NCI-H2171 treated with DMSO at 0.1 percent for 48 hours (cell line): ENCODE measurements at places on chromosomes 7 and 10.
A peak's percentile ranks its signal among the peaks of the same experiment; 100 is the strongest.

DNA sequence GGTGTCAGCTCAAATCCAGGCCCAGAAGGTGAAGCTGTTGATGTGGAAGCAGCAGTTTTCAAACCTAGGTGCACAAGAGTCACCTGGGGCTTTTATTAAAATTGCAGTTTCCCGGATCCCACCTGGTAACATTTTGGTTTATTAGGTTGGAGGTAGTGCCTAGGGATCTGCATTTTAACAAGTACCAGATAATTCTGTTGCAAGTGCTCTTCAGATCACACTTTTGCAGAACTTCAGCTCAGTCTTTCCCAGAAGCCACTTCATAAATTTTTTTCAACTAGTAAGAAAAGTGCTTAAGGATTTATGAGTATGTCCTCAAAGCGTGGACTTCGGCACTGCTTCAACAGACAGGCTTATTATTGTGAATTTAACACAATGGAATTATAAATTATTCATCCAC is 213.8 kb downstream of the ADRA2A start:
- no peak for DNase-seq

GRCh38 chr10:91879515-91880170 is 29.6 kb downstream of the FGFBP3 start:
- no peak for DNase-seq

- DNase-seq, result peak; percentile 6
Observed at GRCh38 chr10:97826892-97827291, 22.8 kb upstream of the GOLGA7B start.

DNA sequence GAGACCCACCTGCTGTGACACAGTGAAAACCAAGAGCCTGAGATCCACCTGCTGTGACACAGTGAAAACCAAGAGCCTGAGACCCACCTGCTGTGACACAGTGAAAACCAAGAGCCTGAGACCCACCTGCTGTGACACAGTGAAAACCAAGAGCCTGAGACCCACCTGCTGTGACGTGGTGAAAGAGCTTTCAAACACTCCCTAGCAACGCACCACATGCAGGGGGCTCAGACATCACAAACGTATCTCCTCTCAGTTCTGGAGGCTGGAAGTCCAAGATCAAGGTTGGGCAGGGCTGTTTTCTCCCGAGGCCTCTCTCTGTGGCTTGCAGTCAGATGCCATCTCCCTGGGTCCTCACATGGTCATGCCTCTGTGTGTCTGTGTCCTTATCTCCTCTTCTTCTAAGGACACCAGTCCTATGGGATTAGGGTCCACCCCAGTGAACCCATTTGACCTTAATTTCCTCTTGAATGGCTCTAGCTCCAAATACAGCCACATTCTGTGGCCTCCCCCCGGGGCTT is 43.8 kb downstream of the INSIG1 start:
- peak; percentile 48 for DNase-seq

GRCh38 chr10:8487346-8487745 is 432.9 kb downstream of the GATA3 start:
- no peak for DNase-seq

DNA sequence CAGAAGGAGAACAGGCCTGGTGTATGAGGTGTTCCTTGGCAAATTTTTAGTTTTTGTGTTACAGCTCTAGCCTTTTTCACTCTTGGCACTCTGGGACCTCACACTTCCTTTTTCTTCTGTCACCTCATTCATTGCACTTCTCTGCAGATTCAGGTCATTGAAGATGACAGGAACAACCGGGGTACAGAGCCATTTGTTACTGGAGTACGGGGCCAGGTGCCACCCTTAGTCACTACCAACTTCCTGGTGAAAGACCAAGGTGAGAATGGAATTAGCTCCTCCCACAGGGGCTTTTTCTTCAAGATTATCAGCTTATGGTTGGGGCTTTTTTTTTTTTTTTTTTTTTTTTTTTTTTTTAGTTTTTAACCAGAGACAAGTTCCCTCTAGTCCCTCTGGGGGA is 18.5 kb upstream of the CHCHD1 start:
- no peak for DNase-seq

GRCh38 chr10:110016039-110016438 is 8.3 kb downstream of the ADD3 start:
- no peak for DNase-seq

GRCh38 chr7:118793582-118793981 is 569.1 kb downstream of the ANKRD7 start:
- no peak for DNase-seq

DNA sequence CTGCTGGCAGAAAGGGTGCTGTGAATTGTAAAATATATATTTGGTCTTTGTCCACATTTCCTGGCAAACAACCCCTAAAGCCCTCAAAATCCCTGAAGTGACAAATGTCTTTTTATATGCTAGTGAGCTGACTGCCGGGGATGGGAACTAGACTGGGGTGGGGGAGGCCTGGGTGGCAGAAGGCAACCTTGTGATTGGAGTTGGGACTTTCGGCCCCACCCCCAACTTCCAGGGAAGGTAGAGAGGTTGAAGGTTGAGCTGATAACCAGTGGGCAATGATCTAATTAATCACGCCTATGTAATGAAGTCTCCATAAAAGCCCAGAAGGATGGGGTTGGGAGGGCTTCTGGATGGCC is 2.7 kb downstream of the EPHA1 start:
- no peak for DNase-seq

DNA sequence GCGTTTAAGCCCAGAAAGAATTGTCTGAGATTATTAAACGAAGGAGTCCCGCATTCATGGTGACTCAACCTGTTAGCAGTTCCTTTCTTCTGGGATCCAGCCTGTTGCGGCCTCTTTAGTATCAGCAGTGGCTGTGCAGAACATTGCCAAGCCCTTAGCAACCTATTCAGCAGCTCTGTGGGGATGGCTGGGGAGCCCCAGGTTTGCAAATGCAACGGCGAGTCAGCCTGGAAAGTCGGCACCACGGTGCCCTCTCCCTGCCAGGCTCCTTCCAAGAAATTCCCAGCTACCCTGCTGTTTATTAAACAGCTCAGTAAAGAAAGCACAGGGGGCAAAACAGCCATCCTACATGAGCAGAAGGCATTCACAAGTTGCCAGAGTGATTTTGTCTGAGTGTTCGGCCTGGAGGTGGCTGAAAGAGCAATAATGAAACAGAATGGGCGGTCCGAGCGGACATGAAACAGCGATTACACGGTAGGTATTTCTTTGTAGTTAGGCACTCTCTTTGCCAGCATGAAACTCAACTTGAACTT is 198.3 kb downstream of the BAMBI start:
- DNase-seq, result no peak

GRCh38 chr7:128961030-128961659 is 23.4 kb downstream of the IRF5 start:
- DNase-seq, result no peak

- peak; percentile 2 for DNase-seq
Observed at GRCh38 chr10:33187427-33187999, 147.0 kb downstream of the NRP1 start.

DNA sequence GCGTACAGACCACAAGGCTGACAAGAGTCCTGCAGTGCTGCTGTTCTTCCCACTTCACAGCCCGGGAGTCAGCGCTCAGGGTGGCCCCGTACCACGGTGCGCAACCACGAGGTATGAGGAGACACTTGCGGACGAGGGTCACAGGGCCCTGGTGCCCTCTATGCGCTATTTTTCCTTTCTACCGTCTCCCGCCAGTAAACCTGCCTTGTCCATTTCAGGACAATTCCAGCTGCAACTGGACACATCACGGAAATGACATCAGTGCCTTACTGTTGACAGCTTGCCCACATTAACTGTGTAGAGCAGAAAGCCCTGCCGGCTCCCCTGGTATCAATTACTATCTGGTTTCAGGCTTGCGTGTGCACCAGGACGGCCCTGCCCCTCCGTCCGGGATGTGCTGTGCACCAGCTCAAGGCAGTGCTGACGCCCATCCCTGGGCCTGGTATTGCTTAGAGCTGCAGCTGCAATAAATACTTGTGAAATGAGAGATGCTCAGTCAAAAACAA is 65.1 kb downstream of the ZRANB1 start:
- DNase-seq, result no peak

DNA sequence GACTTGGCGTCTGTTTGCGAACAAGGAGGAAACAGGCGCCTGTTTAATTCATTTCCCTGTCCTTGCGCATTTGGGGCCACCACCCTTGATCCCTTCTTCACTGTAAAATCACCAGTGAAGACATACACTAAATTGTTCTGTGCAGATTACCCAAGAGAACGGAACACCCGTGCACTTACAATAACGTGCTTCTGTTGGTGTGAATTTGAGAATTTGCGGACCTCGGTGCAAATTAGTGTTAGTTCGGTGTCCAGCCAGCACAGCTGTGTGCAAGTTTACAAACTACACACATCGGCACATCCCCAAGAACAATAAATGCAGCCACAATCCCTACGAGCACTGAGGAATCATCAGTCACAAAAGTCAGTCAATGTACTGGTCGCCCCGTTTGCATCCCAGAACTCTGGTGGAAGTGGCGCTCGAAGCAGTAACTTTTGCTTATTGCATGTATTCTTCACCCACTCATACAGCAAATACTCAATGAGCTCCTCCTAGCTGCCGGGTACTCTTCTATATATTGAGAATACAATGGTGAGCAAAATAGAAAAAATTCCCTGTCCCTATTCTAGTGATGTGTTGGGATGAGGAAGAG is 786 bp upstream of the CNOT4 start:
- DNase-seq, result peak; percentile 60

DNA sequence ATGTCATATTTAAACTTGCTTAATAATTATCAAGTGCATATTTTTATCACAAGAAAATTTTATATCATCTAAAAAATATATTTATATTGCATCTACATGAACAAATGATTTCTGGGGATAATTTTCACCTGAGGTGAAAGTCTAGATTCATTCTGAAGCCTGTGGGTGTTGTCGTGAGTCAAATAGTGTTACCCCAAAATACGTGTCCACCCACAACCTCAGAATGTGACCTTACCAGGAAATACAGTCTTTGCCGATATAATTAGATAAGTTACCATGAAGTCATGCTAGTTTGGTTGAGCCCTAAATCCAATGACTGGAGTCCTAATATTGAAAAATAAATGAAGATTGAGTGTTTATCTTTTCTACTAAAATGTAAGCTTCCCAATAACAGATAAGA is 203.0 kb upstream of the MDFIC start:
- no peak for DNase-seq

DNA sequence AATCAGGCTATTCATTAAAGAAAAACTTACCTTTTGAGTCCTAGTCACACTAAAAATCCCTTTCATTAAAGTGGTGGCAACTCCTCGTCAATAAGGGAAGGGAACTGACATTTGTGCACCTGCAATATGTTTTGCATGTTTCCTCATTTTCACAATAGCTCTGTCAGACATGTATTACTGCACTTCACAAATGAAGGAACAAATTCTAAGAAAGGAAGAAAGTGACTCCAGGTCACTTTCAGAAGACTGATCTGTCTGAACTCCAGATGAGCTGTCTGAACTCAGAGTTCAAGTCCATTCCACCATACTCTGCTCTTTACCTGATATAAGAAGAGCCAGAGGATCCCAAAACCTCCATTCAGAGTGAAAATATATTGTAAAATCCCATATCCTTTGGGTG is 50.3 kb upstream of the GSAP start:
- DNase-seq, result no peak

DNA sequence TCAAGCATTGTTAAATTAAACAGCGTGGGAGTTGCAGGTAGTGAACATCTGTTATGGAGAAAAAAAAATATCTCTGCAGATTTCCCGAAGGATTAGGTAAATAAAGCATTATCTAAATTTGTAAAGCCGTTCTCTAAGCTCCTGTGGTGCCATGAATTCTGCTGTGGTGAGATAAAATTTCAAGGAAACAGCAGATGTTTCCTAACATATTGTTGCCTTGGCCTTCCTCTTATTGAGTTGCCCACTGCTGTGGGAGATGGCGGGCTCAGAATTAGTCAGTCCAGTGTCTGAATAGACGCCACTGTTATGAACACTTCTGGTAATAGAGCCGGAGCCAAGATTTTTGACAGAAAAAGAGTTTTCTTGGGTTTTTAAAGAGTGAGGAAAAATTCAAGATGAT is 82.6 kb upstream of the ELMO1 start:
- DNase-seq, result peak; percentile 88

DNA sequence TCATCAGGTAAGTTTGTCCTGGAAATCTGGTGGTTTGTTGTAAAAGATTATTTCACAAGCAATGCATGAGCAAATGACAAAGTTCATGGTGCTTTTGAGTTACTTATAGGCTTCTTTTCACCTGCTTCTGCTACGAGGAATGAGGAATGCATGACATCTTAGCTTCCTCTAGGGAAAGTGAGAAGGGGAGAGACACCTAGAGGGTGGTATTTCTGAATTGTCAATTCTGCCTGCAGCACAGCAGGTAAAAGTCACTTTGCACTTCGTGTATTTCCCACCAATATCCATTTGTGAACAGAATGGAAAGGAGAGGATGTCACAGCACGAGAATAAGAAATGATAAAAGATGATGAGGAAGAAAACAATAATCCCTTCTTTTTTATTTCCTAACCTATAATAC is 153.4 kb upstream of the FEZF1 start:
- DNase-seq, result peak; percentile 23

DNA sequence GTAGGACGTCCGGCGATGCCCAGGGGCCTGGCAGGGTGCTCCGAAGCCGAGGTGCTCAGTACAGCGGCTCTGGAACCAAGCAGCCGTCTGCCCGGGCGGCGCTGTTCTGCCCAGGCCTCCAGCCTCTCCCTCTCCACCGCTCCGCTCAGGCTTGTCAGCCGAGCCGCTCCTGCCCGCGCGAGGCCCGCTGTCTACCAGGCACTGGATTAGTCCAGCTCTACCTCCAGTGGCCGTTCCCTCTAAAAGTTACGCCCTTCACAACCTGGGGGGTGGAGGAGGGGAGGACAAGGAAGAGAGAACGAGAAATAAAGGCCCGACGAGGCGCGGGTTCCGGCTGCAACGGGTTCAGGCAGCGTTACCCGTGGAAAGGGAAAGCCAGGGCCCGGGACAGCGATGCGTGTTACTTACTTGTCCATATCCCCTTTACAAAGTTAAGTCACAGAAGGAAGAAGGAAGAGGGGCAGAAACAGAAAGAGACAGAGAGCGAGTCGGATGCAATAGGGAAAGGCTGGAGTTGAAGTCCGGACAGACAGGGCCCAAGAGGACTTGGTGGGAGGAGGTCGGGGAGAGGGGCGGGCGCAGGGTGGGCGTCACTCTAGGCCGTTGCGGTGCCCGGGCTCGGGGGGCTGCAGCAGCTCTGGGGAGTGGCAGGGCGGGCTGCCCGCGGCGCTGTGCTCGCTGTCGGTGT is 2.8 kb downstream of the SP8 start:
- no peak for DNase-seq

DNA sequence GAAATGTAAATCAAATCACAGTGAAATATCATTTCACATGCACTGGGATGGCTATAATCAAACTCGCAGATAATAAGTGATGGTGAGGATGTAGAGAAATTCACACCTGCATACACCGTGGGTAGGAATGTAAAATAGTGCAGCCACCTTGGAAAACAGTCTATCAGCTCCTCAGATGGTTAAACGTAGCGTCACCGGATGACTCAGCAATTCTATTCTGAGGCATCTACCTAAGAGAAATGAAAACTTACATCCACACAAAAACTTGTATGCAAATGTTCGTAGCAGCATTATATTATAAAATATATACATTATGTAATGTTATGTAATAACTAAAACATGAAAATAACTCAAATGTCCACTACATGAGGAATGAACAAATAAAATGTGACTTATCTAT is 38.9 kb downstream of the SH3PXD2A start:
- DNase-seq, result no peak
